Activated CD4-positive, alpha-beta T cell treated with anti-CD3 and anti-CD28 coated beads for 4 hours (primary cell): ENCODE measurements at places on chromosomes 12 and 14.
A peak's percentile ranks its signal among the peaks of the same experiment; 100 is the strongest.

DNA sequence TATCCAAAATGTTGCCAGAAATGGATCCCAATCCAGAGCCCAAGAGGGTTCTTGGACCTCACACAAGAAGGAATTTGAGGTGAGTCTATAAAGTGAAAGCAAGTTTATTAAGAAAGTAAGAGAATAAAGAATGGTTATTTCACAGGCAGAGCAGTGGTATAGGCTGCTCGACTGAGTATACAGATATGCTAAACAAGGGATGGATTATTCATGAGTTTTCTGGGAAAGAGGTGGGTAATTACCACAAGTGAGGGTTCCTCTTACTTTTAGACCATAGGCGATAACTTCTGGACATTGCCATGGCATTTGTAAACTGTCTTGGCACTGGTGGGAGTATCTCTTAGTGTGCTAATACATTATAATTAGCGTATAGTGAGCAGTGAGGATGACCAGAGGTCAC lies 73.6 kb downstream of the ETNK1 start:
- no peak for DNase-seq

DNA sequence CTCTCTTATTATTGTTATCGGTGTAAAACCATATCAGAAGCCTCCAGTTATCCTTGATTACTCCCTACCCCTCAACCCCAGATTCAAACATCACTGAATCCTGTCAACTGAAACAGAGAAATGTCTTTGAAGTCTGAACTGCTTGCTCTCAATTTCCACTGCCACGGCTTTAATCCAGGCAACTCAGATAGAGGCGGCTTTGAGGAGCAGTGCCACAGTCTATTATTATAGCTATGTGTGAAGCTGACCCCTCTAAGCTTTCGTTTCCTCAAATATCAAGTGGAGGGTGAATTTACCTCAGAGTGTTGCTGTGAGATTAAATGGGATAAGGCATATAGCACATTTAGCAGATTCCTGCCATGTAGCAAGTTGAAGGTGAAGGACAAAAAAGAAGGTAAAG lies 49.0 kb upstream of the PDE3A start:
- no peak for DNase-seq

DNA sequence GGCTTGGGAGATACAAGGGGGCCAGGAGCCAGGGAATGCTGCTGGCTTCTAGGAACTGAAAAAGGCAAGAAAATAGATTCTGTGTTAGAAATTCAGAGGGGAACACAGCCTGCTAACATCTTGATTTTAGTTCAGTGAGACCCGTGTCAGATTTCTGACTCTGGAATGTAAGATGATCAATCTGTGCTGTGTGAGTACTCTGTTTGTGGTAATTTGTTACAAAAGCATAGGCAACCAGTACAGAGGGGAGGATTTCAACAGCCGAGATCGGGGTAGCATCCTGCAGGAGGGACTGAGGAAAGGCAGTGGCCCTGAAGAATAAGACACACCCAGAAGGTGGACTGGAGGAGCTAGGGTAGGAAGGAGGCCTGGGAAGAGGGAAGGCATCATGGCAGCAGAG lies 410.0 kb upstream of the CCDC196 start:
- DNase-seq = no peak

GRCh38 chr14:63039866-63040265 lies 5.4 kb downstream of the KCNH5 start:
- DNase-seq = no peak

DNA sequence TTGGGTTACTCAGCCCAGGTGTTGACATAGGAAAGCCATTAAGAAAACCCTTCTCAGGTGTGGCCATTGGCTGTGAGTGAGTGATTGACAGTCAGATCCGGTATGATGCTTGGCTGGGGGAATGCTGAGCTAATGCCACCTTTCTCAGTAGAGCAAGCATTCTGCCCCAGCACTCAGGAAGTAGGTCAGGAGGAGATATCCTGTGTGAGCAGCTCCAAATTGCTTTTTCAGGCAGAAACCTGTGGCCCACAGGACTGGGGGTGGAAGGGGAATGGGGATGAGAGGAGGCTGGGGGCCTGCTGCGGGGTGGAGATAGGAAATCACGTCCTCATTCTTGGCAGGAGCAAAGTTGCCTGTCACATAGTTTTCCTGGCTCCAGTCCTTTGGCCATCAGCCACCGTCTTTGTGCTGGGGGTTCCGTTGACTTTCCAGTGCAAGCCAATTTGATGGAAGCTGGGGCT lies 55.7 kb downstream of the NINJ2 start:
- DNase-seq = no peak

- DNase-seq = no peak
Observed at GRCh38 chr12:95225645-95226212, 8.1 kb downstream of the VEZT start.

DNA sequence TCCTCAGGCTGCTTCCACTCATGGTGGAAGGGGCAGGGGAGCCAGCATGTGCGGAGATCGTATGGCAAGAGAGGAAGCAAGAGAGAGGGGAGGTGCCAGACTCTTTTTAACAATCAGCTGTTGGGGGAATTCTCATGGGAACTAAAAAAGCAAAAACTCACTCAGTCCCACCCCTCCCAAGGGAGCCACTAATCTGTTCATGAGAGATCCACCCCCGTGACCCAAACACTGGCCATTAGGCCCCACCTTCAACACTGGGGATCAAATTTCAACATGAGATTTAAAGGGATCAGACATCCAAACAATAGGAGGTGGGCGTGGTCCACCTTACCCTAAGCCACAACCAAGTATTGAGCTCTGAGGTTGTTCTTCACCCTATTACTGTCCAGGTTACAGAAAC lies 375.1 kb downstream of the GRIN2B start:
- DNase-seq = no peak

DNA sequence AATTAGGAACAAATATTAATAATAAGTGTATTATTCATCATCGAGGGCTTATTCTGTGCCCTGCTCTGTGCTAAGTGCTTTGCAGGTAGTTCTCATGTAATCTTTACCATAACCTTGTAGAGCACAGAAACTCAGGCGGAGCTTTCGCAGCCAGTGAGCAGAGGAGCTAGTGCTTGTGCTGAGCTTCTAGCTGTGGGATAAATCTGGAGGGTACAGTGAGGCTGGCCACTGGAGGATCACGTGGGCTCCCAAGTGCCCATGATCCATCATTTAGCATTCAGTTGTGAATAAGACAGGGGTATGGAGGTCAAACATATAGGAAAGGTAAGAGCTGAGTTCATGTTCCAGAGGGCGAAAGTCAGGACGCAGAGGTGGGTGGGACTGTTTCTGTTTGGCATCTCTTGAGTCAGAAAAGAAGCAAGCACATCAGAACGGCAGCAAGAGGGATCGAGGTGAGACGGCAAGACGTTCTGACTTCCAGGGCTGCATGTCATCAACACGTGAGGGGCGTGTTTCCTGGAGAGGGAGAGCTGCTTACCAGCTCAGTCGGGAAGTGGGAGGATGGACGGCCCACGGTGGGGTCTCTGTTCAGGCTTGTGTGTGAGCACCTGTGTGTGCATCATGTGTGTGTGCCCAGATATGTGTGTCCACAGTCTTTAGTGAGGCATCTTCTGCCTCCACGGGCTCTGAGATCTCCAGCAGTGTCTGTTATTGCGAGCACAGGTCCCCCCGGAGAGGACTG lies 16.8 kb upstream of the KRT80 start:
- DNase-seq = no peak

DNA sequence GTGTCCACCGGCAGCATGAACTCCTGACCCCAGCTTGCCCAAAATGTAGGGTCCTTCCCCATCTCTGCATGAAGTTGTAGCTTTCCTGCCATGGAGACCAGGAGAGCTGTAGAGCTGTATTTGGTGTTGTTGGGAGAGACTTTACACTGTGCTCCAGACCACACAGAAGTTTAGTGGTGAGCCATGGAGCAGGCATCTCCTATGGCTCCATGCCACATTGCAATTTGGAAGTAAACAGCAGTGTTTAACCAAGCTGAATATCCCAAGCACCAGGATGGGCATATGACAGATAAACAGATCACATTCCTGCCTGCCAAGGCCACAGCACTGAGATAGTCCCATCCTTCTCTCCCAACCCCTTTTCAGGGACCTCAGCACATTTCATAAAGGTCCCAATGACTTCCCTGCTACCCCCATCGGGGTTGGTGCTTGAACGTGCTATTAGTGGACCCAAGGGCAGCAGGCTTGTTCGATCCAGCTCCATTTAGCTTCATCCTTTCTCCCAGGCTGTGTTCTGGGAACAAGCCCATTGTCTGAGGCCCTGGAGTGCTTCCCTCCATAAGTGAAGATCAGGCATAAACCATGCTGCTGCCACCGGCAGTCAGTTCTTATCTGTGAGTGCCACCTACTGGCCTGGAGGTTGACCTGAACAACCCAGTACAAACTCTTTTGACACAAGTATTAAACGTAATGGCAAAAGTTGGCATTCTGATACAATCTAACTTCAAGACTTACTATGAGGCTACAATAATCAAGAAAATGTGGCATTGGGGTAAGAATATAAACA lies 172.3 kb upstream of the ATXN7L3B start:
- DNase-seq = no peak

- DNase-seq = no peak
Observed at GRCh38 chr12:116885491-116885890, 4.2 kb upstream of the HRK start.

GRCh38 chr12:1890810-1891209 lies 27.6 kb downstream of the CACNA2D4 start:
- DNase-seq = no peak

GRCh38 chr12:28063355-28063880 lies 90.9 kb upstream of the PTHLH start:
- no peak for DNase-seq

DNA sequence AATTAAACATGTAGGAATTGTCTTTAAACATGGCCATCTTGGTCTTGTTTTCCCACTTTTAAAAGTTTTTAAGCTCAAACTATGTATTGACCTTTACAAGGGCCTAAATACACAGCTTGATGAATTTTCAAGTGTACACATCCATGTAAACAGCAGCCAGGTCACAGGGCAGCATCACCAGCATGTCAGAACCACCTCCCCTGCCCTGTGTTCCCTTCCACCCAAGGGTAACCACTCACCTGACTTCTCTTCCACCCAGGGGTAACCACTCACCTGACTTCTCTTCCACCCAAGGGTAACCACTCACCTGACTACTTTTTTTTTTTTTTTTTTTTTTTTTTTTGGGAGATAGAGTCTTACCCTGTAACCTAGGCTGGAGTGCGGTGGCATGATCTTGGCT lies 4.6 kb downstream of the FBXW8 start:
- DNase-seq = no peak

DNA sequence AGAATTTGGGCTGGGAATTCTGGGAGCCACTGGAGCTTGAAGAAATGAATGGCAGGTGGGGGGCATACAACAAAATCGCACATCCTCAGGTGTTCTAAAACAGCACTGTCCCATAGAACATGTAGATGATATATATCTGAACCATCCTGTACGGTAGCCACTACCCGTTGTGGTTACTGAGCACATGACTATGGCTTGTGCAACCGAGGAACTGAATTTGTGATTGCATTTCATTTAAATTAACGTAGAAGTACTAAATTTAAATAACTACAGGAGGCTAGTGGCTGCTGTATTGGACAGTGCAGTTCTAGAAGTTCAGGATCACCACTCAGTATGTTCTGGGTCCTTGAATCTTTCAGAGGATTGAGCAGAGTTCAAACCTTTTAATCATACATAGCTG lies 172.4 kb downstream of the PHETA1 start:
- DNase-seq = no peak

DNA sequence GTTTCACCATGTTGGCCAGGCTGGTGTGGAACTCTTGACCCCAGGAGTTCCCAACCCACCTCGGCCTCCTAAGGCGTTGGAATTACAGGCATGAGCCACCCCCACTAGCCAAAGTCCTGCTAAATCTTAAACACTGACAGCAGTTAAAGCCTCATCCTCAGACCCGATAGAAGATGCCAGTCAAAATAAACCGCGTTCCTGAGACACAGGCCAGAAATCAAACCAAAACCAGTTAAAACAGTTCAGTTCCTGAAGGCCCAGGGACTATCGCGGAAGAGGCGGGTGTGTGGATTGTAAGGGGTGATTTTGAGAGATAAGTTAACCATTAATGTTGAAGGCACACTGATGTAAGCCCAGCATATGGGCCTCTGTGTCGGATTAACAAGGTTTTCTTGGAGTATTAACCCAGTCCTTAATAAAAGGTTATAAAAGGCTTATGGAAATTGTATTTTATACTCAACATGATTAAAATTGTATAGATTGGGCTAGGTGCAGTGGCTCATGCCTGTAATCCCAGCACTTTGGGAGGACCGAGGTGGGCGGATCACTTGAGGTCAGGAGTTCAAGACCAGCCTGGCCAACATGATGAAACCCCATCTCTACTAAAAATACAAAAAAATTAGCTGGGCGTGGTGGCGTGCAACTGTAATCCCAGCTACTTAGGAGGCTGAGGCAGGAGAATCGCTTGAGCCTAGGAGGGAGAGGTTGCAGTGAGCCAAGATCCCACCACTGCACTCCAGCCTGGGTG lies 18.7 kb upstream of the CDCA4 start:
- DNase-seq = no peak

DNA sequence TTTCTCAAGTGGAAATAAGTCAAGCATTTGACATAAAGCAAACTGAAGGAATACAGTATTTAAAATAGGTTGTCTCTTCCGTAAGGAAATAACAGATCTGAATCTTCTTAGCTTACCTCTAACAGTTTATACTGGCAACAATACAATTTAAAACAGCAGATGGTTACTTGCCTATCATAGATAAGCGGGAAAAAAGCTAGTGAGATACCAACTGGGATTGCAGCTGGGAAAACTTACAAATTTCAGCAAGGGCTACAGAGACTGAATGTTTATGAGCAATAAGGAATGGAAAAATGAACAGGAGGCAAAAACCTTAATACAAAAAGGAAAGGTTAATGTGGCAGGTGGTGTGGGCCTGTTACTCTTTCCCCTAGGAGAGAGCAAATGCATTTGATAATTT lies 220.0 kb downstream of the RASSF9 start:
- no peak for DNase-seq

DNA sequence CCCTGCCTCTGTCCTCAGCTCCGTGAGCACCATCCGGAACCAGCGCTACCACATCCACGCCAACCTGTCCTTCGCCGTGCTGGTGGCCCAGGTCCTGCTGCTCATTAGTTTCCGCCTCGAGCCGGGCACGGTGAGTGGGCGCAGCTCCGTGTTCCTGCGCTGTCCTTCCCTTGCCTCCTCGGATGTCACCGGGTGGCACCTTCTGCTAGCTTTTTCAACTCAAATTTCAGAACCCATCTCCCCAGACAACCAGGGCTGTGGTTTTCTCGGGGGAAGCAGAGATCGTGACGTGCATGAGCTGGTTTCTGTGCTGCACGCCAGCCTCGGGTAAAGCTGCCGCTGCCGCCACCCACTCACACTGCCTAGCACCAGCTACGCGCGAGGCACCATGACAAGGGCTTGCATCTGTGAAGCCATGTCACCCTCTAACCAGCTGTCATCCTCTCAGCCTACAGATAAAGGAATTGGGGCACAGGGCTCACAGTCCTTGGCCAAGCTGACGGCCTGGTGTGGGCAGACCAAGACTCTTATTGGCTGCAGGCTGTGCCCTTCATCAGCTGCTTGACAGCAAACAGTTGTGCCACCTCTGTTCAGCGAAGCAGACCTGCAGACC lies 152.1 kb downstream of the ADGRD1 start:
- peak; percentile 56 for DNase-seq
